ENCODE measurements at places on chromosomes 16 and 17.
A peak's percentile ranks its signal among the peaks of the same experiment; 100 is the strongest.

DNA sequence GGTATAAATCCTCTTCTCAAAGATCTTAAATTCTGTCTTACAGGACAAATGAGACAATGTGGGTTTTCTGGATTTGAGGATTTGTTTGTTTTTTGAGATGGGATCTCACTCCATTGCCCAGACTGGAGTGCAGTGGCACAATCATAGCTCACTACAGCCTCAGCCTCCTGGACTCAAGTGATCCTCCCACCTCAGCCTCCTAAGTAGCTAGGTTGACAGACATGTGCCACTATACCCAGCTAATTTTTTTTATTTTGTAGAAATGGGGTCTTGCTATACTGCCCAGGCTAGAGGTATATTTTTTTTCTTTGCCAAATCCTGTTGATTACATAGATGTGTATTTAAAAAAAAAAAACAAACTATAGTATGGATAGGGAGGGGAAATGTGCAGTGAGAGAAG is 31.8 kb upstream of the SDR42E2 start:
- no peak for DNase-seq

DNA sequence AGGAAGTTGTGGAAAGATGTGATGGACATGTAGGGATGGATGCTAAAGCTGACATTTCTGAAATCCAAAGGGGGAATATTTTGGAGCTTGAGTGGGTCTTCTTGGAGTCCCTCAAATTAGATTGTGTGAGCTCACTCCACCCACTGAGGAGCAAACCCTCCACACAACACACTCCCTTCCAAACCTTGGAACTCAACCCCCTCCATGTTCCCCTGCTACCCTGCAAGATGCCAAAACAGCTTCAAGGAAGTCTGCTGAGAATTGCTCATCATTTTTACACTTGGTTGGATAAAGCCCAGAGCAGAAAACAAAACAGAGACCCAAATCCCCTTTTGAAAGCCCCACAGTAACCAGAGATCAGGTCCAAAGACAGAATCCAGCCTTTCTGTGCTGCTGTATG is 103.3 kb upstream of the ERCC4 start:
- no peak for DNase-seq

GRCh38 chr17:78294776-78295175 is 63.3 kb downstream of the TMEM235 start:
- DNase-seq = no peak

GRCh38 chr16:69566981-69567680 is 1.4 kb downstream of the NFAT5 start:
- DNase-seq = no peak

DNA sequence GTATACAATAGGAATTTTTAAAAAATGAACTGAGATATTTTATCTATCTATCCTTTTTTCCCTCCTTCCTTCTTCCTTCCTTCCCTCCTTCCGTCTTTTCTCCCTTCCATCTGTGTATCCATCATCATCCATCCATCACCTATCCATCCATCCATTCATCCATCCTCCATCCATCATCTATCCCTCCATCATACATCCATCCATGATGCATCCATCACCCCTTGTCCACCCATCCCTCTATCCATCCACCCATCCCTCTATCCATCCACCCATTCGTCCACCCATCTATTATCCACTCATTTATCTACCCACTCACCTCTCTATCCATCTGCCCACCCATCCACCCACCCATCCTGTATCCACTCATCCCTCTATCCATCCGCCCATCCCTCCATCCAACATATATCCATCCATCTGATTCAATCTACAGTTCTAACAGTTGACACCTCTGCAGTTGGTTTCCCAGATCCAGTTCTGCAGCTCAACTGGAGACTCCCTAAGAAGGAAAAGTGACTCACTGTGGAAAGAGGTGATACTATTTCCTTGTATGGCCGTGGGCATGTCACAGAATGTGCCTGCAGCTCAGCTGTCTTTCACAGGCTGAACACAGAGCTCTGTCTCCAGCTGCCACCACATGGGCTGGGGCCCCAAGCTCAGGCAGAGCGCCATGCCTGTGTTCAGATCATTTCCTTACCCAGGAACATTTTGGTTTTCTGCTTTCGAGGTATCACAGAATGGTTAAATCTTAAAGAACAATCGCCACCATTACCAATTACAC is 130.8 kb downstream of the XYLT1 start:
- DNase-seq = no peak

- DNase-seq = no peak
Observed at GRCh38 chr17:45720386-45720785, 63.7 kb upstream of the CRHR1 start.

DNA sequence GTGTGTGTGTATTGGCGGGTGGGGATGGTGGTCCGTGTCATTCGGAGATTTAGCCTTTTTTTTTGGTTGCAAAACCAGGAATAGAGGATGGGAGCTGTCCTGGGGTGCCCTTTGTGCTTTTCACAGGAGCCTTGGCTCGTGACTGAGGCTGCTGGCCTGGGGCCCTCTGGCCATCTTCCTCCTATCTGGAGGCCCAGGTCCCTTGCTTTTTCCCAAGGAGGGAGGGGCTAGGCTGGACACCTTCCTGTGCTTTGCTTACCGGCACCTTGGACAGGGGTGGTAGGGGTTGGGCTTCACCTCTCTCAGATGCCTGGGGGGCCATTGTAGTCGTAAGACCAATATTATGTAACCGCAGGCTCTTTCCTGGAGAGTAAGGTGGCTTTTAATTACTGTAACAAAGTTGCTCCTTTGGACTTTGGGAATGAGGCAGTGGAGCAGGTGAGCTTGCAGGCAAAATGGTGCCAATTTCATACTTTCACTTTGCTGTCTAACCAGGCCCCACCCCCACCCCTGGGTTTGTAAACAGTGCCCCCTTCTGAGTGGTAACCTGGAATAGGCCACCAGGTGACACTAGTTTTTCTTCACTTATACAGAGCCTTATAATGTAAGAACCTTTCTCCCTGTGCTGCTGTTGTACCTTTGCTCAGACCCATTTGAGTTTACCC is 1.2 kb downstream of the DYNLL2 start:
- DNase-seq = peak; percentile 43

DNA sequence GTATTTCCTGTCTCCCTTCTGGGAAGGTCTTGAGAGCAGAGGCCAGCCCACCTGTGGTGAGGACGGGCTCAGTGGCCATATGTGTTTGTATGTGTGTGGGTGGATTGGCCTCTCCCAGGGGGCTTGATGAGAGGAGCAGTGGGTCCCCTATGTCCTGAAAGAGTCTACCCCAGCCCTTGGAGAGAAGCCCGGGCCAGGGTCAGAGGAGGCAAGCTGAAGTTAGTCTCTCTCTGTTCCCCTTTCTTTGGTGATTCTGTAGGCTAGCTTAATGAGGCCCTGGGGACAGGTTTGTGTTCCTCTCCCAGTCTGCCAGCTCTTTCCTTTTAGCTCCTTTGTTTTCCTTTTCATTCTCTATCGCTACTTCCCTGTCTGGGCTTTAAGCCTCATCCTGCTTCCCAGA is 23.8 kb upstream of the NFATC3 start:
- no peak for DNase-seq

- no peak for DNase-seq
Observed at GRCh38 chr16:8887952-8888560, 5.9 kb downstream of the LITAFD start.

- DNase-seq = peak; percentile 41
Observed at GRCh38 chr17:29085223-29085622, 42.3 kb downstream of the PIPOX start.

- DNase-seq = no peak
Observed at GRCh38 chr16:18800775-18801144, 589 bp downstream of the ARL6IP1 start.

DNA sequence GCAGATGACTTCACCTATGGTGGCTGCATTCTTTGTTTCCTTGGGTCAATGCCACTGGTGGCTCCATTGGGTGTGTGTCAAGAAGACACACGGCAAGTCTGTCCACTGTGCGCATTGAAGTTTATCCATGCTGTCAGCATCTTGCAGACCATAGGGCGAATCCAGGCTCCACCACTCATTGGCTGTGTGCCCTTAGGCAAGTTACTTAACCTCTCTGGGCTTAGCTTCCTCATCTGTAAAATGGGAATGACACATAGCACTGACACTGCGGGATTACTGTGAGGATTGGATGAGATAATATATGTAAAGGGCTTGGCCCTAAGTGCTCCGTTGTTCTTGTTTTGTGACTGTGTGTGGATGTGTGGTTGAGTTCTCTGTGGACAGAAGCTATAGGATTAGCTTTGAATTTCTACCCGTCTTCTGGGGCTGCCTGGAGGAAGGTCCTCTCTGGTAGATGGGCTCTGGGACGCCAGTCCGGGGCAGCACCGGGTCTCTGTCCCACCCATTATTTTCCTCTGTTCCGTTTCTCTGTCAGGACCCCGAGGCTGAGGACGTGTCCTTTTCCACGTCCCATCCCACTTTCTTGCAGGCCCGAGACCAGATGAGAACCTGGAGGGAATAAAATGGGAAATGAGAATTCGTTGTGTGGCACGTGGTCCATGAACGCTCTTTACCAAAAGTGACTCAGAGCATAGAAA is 178.4 kb downstream of the IRF8 start:
- DNase-seq = no peak

DNA sequence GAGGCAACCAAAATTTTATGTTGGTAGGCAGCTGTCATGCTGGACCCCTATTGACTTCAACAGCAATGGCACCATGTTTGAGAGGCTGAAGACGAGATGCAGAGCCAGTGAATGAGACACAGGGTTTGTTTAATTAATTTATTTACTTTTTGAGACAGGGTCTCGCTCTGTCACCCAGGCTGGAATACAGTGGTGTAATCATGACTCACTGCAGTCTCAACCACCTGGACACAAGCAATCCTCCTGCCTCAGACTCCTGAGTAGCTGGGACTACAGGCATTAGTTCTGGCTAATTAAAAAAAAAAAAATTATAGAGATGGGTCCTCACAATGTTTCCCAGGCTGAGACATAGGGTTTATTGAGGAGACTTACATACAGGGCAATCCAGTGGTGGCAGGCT is 36.2 kb upstream of the PPM1D start:
- no peak for DNase-seq

GRCh38 chr17:43766413-43767052 is 7.9 kb upstream of the SOST start:
- DNase-seq = peak; percentile 23

DNA sequence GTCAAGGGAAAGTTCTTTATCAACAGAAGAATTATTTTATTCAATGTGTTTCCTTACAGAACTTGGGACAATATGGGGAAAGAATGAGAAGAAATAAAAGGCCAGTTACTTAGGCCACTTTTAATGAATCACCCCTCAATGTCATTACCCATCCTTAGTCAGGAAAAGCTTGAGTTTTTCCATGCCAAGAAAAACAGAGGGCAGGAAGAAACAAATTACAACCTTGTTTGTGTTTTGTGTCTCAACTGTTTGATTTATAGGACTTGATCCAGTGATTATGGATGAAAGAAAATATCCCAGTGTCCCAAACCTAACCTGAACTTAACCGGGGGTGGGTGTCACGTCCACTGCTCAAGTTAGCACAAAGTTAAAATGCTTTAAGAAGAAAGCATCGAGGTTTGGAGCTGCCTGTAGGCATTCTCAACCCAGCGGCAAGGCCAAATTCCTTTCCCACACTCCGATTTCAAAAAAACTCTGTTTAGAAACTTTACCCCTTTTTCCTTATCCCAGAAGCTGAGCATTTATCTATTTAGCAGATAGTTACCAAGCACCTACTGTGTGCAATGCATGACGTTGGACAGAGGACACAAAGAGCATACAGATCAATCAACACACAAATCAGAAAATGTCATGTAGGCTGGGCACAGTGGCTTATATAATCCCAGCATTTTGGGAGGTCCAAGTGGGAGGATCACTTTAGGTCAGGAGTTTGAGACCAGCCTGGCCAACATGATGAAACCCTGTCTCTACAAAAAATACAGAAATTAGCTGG is 14.0 kb upstream of the CYB5B start:
- no peak for DNase-seq

DNA sequence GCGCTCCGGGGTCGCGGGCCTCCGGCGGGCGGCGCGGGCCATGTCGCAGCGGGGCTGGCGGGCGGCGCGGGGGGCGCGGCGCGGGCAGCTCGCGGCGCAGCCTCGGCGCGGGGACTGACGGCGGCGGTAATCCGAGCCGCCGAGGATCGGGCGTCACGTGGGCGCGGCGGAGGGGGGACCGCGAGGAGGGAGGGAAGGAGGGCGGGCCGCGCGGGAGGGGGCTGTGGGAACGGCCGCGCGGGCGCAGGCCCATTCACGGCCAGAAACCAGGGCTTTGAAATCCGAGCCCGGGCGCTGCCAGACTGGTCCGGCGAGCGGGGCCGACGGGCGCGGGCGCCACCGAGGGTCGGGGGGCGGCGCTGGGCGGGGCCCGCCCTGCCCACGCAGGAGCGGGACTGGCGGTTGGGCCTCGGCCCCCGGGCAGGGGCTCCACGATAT is at the start of gene MTSS2:
TSS of gene MTSS2 (minus strand) at position 116 of the 438 bp plus-strand sequence. CDS start 262 bp downstream, outside the sequence.
- peak; percentile 78 for DNase-seq

DNA sequence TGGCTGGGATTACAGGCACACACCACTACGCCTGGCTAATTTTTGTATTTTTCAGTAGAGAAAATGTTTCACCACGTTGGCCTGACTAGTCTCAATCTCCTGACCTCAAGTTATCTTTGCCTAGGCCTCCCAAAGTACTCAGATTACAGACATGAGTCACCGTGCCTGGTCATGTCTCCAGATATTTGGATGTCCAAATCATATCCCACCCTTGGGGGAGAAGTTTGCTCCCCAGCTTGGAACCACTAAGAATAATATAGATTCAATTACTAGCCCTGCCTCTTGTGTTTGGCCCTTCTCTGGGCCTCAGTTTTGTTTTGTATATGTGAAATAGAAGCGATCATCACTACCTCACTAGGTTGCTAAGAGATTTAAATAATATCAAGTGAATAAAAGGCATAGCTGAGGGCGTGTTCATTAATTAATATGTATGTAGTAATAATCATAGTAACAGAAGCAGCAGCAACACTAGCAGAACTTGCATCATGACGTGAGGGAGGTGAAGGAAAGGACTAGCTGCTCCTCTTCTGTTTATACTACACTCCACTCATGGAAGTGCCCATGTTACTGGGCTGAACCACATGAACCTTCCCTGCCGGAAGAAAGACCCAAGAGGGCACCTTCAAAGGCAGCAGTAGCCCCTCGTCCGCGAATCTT is 253.6 kb upstream of the XYLT1 start:
- DNase-seq = no peak

GRCh38 chr16:86836503-86837129 is 258.3 kb downstream of the FOXL1 start:
- DNase-seq = no peak

GRCh38 chr17:5715478-5715877 is 131.2 kb upstream of the NLRP1 start:
- no peak for DNase-seq

DNA sequence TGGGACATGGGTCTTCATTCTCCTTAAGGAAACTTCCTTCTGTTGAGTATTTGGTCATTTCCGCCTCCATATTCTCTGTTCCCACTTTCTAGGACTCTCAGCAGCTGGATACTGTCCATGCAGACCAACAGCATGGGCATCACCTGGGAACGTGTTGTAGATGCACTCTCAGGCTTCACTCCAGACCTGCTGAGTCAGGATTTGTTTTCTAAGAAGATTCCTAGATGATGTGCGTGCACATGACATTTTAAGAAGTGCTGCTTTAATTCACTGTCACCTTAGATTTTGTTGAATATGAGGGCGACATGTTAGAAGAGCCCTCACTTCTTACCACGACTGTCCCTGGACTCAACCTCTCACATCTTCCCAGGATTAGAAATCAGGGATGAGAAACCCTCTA is 10.0 kb upstream of the SDK2 start:
- no peak for DNase-seq

GRCh38 chr16:89374393-89374960 is 115.9 kb downstream of the ANKRD11 start:
- no peak for DNase-seq
